ENCODE measurements at places on chromosomes 2 and 18. TPM values are rescaled to one million over a fixed set of nuclear protein-coding genes. Genes with fewer than 3 reads are reported as not detected.

Gene DSG4
- total RNA-seq, result not detected

Gene BOLL
- total RNA-seq, result not detected

Gene VSNL1
- total RNA-seq, result not detected

Gene ITGA6
- 174 TPM for total RNA-seq

Gene ZNF892
- 3.8 TPM for total RNA-seq

Gene CYS1
- total RNA-seq, result 0.25 TPM

Gene UGT1A10
- not detected for total RNA-seq

Gene IL1RN
- total RNA-seq, result not detected

Gene GNAL
- total RNA-seq, result 0.65 TPM

Gene NBEAL1
- 23.4 TPM for total RNA-seq

Gene CAPN14
- 0.23 TPM for total RNA-seq

Gene SRD5A2
- not detected for total RNA-seq

Gene NEURL3
- total RNA-seq, result not detected

Gene COX5B
- total RNA-seq, result 167 TPM

Gene UGT1A4
- total RNA-seq, result not detected

Gene WDR54
- 24.9 TPM for total RNA-seq

Gene FOXD4L1
- 0.18 TPM for total RNA-seq

Gene FIGLA
- not detected for total RNA-seq

Gene PARD3B
- 30.9 TPM for total RNA-seq

Gene NEUROD1
- not detected for total RNA-seq

Gene CABYR
- total RNA-seq, result 11.4 TPM

Gene RAMP1
- total RNA-seq, result not detected

Gene SLC4A5
- total RNA-seq, result 0.97 TPM

Gene C2orf81
- 0.71 TPM for total RNA-seq

Gene UPP2
- total RNA-seq, result not detected

Gene AGXT
- total RNA-seq, result not detected

Gene C2orf80
- not detected for total RNA-seq

Gene ATP6V1C2
- not detected for total RNA-seq

Gene ITGA4
- 2.8 TPM for total RNA-seq

Gene RAD51AP2
- not detected for total RNA-seq

Gene KCNG2
- not detected for total RNA-seq

Gene MRO
- total RNA-seq, result not detected

Gene KIAA2012
- not detected for total RNA-seq

Gene VPS54
- 17.6 TPM for total RNA-seq

Gene LONRF2
- not detected for total RNA-seq

Gene ANKRD53
- 2.2 TPM for total RNA-seq

Gene SERPINB2
- 0.24 TPM for total RNA-seq

Gene MC2R
- total RNA-seq, result not detected

Gene DNER
- total RNA-seq, result not detected

Gene ATP6V1B1
- 0.77 TPM for total RNA-seq

Gene TLX2
- not detected for total RNA-seq

Gene GALNT1
- total RNA-seq, result 337 TPM

Gene ONECUT2
- 0.62 TPM for total RNA-seq

Gene CRYBA2
- not detected for total RNA-seq
